Activated T-helper 17 cell treated with anti-CD3 and anti-CD28 coated beads, Interleukin-2, amount 50 U/mL, for 72 hours (primary cell): ENCODE measurements at places on chromosomes 4 and X.
A peak's percentile ranks its signal among the peaks of the same experiment; 100 is the strongest.

- ATAC-seq: no peak
Measured at GRCh38 chrX:150035531-150035930, 97.2 kb upstream of the EOLA2 start.

- no peak for ATAC-seq
Measured at GRCh38 chr4:94559351-94559806, 107.6 kb downstream of the PDLIM5 start.

DNA sequence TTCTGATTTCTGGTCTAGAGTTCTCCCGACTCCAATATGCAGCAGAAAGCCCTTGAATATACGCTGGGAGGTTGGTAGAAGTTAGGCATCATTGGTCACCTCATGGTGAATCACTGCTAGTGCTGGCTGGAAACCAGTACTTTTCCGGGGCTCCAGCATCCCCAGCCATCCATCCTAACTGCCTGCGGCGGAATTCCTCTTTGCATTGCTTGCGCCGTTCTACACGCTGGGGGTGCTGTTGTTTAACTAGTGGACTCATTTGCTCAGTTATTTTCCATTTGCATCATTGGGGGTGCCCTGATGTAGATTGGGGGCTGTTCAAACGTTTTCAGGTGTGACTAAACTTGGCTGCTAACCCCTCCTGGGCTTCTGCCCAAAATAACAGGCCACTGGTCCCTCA lies 23.3 kb upstream of the GPR50 start:
- no peak for ATAC-seq

DNA sequence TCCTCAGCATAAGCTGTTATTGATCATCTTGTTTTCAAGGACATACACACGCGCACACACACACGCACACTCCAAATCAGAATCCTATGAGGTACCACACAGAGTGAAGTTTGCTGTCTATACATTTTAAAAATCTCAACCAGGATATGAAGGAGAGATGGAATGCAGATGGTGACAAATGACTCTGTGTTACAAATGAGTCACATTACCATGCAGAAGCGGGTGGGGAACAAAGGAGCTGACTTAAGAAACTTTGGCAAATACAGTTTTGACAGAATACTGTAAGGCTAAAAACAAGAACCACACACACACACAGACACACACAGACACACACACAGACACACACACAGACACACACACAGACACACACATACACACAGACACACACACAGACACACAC lies 81.7 kb downstream of the RELL1 start:
- peak; percentile 42 for ATAC-seq

DNA sequence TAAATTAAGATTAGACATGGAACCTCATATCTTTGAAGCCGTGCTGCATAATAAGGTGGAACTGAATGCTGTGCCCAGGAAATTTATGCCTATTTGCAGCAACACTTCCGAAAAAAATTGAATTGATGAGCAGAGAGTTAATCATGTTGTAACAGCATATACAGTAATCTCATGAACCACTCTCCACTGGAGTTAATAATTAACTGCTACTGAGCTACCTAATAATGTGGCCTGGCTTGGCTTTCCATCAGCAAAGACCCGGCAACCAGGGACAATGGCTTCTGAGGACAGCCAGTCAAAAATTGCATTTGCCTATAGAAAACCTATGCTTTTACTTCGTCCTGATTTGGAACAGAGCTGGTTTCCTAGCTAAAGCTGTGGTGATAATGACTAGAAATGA lies 63.8 kb upstream of the GATB start:
- ATAC-seq: no peak

GRCh38 chr4:80207172-80207583 lies 9.9 kb downstream of the PRDM8 start:
- ATAC-seq: no peak

- peak; percentile 4 for ATAC-seq
Measured at GRCh38 chrX:48936429-48937053, 17.7 kb upstream of the PIM2 start.

- no peak for ATAC-seq
Measured at GRCh38 chr4:7427361-7427760, 7.4 kb downstream of the PSAPL1 start.

- no peak for ATAC-seq
Measured at GRCh38 chrX:8815460-8816065, 14.4 kb upstream of the FAM9A start.

DNA sequence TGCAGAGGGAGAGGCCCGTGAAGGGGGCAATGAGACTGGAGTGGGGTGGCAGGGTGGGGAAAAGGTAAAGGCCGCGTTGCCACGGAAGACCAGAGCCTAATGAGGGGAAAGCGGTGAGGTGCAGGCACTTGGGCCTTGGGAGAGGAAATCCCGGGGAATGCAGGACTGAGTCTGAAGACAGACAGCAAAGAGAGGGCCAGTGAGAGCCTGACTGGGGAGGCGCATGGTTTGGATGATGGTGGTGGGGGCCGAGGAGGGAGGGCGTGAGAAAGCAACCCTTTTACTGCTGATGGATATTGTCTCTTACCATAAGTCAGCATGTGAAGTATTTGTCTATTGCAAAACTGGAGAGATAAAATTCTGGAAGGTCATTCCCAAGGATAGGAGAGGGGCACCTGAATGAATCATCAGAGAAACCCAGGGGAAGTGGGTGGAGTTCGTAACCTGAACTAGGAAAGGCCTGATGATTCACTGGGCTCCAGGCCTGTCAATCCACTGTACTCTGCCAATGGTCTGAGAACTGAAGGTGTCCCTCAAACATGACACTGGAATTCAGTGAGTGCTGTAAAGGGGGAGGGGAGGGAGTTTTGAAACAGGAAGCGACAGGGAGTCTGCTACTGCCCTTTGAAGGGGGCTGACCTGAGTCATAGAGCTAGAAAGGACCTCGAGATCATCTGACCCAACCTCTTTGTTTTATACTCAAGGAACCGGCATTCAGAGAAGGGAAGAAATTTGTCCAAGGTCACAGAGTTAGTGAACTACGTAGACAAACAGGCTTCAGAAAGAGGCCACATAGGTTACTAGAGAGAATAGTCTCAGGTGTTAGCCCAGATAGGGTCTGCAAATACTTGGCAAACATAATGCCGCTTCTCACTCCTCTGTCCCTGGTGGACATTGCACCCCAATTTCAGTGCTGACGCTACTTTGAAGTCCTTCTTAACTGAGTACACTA lies 52.2 kb downstream of the NALF2 start:
- no peak for ATAC-seq

- ATAC-seq: no peak
Measured at GRCh38 chr4:150173432-150173861, 95.2 kb downstream of the DCLK2 start.

GRCh38 chr4:164943192-164943591 lies 34.3 kb downstream of the TRIM61 start:
- ATAC-seq: no peak
